ENCODE measurements at places on chromosomes 12 and 14.

DNA sequence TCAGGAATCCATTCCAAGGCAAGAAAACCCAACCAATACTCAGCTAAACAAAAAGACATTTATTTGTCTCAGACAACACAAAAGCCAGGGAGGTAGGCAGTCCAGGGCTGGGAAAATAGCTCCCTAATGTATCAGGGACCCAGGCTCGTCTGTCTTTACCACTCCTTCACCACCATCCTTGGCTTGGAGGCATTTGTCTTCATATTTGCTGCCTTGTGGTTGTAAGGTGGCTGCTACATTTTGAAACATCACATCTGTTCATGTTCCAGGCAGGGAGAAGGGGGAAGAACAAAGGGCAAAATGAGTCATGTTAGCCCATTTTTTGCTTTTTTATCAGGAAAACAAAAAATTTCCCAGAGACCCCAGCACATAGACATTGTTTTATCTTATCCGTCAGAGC lies 44.8 kb upstream of the PCED1B start:
- ATAC-seq = no peak

- no peak for ATAC-seq
These were observed 410.3 kb upstream of the LMO3 start for GRCh38 chr12:17016116-17016864.

DNA sequence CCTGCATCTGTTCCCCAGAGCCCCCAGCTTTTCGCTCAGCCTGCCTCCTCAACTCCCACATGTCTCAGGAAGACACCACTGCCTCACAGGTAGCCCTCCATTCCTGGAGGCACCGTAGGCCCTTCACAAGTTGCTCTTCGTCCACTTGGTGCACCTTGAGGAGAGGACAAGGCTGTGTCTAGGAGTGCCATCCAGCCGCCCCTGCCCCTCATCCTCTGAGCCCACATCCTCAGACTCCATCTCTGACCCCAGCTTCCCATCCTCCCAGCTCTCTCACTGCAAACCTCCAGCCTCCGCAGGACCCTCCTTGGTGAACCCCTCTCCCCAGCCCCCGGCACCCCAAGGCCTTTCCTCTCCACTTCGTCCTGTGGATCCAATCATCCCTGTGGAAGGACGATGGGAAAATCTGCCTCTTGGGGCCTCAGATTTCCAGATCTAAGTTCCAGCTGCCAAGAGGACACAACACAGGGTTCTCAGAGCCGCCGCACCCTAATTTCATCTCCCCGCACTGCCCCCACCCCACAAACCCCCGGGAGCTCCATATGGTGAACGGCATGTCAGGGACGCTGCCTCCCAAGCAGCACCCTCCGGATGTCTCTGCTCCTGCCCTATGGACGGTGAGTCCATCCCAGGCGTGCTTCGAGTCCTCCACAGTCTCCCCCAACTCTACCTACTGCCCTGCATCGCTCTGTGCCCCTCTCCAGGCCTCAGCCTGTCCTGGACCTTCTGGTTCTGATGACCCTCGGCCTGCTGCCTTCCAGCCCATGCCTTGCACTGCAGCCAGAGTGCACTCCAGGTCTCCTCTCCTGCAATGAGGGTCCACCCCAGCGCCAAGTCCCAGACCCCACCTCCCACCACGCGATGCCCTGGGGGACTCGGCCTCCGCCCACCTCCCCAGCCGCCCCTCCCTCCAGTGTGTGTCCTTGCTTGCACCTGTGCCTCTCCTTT lies 314.1 kb upstream of the DIO3 start:
- no peak for ATAC-seq

DNA sequence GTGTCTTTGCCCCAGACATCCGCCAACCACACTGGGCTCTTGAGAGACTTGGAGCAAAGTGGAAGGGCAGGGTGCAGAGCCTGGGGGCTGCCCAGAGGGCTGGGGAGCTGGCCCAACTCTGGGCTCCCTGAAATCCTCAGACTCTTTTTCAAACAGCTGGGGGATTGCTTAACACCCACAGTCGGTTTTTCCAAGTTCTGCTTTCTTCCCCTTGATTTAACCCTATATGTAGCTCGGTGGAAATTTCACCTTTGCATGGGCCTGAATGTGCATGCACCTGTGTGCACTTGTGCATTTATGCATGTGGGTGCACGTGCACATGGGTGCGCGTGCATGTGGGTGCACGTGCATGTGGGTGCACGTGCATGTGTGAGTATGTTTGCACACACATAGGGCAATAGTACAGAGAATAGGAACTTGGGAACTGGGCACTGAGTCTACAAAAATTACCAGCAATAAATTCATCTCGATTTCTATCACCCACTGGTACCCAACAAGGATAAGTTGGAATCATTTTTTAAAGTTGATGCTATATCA lies 52.3 kb upstream of the RFLNA start:
- no peak for ATAC-seq

DNA sequence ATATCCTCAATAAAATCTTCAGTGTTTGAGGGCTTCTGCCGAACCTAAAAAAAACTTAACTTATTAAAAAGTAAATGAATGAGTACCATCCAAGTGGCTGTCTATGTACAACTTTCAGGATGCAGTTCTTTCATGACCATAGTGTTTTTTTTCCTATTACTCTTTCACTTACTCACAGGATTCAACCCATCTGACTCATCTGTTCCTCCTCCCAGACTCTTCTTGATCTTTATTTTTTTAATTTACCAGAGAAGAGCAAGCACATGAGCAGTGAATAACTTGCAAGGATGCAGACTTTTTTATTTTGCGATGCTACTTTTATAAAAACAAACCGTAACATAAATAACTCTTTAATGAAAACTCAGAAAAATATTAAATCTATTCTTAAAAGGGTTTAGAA lies 24.5 kb downstream of the RECQL start:
- ATAC-seq = no peak

- ATAC-seq = no peak
These were observed 154.9 kb upstream of the PZP start for GRCh38 chr12:9363145-9363544.

- no peak for ATAC-seq
These were observed 5.5 kb upstream of the GABARAPL1 start for GRCh38 chr12:10207136-10207535.

GRCh38 chr12:124030510-124030909 lies 57.5 kb downstream of the ZNF664 start:
- ATAC-seq = peak; percentile 62

GRCh38 chr14:94548999-94549985 lies 11.9 kb upstream of the SERPINA4 start:
- ATAC-seq = peak; percentile 98

DNA sequence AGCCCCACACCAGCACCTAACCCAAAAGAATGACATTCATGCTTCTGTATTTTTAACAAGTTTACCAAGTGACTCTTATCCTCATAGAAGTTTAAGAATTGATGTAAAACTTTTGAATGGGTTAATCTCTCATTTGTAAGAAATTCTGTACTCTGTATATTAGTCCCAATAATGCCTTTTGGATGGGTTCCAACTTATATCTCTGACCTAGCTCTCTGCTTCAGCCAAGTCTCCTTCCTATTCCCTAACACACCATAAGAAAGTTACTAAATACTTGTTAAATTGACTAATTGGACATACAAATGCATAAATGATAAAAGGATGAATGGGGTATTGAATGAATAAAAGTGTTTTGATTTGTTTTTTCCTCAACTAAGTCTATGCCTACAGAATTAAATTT lies 557.3 kb downstream of the TMTC2 start:
- no peak for ATAC-seq

DNA sequence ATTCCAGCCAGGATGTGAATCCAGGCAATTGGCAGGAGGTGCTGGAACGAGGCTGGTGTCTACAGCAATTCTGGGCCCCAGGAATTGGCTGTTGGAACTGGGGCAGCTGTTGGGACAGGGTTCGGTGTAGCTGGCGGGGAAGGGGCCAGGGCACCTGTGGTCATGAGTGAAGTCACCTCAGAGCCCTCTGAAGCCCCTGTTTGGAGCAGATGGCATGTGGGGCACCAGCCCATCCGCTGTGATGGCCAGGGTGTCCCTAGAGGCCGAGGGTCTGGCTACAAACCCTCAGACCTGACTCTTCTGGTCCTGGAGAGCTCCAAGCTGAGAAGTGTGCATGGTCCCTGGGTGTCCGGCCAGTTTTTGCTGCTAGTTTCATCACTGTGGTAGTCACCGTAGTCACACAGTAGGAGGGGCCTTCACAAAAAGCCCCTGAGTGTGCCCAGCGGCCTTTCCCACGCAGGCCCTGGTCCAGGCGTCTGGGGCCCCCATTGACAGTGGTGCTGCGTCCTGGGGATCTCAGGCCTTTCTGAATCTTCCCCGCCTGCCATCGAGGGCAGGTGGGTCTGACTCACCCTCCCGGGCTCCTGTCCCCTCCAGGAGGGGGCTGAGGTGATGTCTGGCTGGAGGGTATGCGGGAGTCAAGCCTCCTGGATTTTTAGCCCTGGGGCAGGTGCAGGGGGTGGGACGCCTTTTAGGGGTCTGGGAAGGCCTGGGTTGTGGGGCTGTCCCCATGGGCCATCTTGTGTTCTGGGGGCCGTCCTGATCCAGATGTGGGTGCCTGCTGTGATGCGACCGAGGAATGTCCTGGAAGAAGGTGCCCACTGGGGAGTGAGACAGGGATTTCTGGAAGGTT lies 368.0 kb downstream of the TMEM121 start:
- no peak for ATAC-seq

- no peak for ATAC-seq
These were observed 216.1 kb downstream of the PPM1H start for GRCh38 chr12:62718762-62719426.

DNA sequence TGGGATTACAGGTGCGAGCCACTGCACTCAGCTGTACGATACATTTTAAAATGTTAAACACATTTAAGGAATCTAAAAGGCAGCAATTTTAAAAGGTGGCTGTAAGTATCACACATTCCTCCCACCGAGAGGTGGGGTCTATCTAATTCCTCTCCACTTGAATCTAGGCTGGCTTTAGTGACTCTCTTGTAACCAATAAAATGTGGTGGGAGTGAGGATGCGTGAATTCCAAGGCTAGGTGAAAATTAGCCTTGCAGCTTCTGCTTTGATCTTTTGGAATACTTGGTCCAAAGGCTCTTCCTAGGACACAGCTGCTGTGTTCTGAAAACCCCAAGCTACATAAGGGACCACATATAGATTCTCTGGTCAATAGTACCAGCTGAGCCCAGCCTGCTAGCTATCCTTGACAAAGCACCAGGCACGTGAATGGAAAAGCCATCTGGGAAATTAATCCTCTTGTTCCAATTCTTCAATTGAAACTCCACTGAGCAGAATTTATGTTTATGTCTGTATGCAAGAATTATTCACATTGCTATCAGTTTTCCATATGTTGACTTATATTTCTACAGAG lies 8.8 kb upstream of the GPRC5D start:
- ATAC-seq = no peak

- ATAC-seq = no peak
These were observed 35.7 kb downstream of the PAWR start for GRCh38 chr12:79655036-79655435.

DNA sequence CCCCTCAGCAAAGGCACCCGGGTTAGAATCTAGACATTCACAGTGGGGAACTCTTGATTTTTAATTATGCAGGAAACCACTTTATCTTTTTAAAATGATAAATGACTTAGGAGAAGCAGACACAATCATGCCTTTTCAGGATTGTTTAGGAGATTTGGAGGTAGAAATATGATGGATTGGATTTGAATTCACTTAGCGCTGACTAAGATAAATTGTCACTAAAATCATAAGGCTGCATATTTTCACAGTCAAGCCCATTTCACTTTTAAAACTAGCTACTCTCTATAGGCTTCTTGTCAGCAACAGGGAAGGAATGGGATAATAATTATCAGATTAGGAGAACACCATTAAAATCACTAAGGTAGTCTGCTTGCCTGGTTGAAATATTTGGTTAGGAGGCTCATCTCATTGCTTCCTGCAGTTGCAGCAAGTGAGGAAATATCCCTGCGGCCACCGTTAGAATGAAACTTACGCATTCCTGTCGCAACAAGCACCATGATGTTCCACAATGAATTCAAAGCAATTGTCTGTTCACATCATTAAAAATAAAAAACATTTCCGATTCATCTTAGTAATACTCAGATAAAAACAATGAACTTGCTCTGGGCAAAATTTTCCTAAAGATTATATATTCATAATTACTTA lies 31.9 kb downstream of the DACT1 start:
- ATAC-seq = no peak

DNA sequence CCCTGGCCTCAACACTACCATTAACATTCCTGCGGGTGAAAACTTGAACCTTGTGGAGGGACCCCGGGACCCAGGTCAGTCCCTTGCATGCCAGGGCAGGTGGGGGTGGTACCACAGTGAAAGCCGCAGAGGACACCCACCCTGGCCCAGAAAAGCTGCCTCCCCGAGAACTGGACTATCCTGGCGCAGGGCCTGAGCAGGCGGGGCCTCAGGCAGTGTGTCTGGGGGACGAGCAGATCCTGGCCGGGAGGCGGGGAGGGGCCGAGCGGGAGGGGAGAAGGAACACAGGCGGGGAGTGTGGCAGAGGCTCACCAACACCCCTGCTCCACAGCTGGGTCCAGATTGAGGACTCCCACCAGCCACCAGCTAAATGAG lies 10.0 kb downstream of the AHNAK2 start:
- ATAC-seq = no peak

DNA sequence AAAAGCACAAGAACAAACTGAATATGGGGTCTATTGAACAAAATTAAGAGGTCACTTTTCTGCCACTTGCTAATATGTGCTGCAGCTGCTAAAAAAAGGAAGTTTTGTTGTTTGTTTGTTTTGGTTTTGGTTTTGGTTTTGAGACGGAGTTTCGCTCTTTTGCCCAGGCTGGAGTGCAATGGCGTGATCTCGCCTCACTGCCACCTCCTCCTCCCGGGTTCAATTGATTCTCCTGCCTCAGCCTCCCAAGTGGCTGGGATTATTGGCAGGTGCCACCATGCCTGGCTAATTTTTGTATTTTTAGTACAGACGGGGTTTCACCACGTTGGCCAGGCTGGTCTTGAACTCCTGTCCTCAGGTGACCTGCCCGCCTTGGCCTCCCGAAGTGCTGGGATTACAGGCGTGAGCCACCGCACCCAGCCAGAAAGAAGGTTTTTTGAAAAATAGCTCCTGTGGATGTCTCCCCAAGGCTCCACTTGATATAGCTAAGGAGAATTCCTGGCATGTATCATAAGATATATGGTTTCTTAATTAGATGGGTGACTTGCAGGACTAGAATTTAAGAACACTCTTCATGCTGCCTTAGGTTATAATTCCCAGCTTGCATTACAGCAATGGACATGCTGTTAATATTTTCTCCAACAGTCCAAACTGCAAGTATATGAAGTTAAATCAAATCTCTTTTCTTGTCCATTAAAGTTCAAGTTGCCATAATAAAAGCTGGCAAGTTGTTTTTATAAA lies 237.6 kb upstream of the AMIGO2 start:
- no peak for ATAC-seq

- no peak for ATAC-seq
These were observed 597.1 kb downstream of the RPL10L start for GRCh38 chr14:46054526-46054925.

DNA sequence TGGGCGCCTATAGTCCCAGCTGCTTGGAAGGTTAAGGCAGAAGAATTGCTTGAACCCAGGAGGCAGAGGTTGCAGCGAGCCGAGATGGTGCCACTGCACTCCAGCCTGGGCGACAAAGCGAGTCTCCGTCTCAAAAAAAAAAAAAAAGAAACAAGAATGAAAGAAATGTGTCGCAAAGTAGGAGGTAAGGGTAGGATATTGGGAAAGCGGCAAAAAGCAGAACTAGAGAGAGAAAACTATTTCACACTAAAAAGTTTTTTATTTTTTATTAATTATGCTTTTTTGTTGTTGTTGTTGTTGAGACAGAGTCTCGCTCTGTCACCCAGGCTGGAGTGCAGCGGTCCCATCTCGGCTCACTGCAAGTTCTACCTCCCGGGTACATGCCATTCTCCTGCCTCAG lies 17.7 kb downstream of the SBNO1 start:
- ATAC-seq = no peak

- ATAC-seq = no peak
These were observed 27.6 kb downstream of the SLC35E3 start for GRCh38 chr12:68773582-68773981.
